Panc1 (cell line): ENCODE measurements at places on chromosomes 2 and 18.

DNA sequence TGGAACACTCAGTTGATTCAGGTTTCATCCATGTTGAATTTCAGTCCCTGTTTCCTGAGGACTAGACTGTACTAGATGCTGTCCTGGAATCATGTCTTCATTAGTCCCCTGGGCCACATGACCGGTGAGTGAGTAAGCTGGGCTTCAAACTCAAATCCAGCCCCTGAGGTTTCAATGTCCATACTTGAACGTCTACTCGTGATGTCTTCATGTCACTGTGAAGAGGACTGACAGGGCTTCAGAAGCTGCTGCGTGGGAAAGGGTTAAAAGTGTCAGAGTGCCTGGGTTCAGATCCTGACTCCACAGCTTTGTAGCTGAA is 101.2 kb downstream of the CDK15 start:
- DNase-seq = no peak

GRCh38 chr2:51304311-51304710 is 272.4 kb upstream of the NRXN1 start:
- DNase-seq = no peak

- DNase-seq = no peak
These were observed 229.5 kb downstream of the ETAA1 start for GRCh38 chr2:67626656-67627055.

- DNase-seq = no peak
These were observed 141.4 kb downstream of the BCL2 start for GRCh38 chr18:63177919-63178821.

DNA sequence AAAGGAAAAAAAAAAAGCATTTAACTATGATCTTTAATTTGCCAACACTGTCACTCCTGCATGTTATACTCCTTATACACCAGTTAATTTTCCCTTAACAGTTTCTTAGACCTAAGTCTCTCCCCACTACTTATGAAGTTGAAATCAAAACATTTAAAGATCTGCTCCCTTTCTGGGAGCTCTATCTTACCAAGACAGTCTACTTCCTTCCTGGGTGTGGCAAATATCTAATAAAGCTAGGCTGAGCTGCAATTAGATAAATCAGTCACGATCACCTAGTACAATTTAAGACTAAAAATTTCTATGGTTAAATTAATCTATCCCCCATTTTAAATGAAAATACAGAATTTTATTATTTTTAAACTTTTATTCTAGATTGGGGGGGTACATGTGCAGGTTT is 33.4 kb downstream of the PUM2 start:
- no peak for DNase-seq

DNA sequence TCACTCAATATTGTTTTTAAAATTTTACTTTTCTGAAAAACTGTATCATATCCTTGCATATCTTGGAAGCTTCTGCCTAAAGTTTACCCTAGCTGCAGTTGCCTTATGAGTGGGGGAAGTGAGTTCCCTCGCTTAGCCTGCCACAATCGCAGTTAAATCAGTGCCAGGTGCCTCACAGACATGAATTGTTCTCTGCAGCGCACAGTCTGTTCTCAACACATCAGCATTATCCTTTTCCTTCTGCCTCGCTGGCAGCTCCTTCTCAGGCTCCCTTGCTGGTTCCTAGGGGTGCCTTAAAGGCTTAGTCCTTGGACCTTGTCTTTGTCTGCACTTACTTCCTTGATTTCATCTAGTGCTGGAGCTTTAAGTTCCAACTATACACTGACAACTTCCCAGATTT is 132.8 kb downstream of the TTC27 start:
- DNase-seq = no peak

GRCh38 chr18:14928396-14928795 is 180.4 kb downstream of the ANKRD30B start:
- DNase-seq = no peak

GRCh38 chr18:29823671-29824070 is 1218.9 kb downstream of the DSC3 start:
- no peak for DNase-seq

GRCh38 chr2:9707008-9707407 is 76.2 kb upstream of the YWHAQ start:
- no peak for DNase-seq

- DNase-seq = no peak
These were observed 276.2 kb downstream of the MYCN start for GRCh38 chr2:16216558-16216945.

DNA sequence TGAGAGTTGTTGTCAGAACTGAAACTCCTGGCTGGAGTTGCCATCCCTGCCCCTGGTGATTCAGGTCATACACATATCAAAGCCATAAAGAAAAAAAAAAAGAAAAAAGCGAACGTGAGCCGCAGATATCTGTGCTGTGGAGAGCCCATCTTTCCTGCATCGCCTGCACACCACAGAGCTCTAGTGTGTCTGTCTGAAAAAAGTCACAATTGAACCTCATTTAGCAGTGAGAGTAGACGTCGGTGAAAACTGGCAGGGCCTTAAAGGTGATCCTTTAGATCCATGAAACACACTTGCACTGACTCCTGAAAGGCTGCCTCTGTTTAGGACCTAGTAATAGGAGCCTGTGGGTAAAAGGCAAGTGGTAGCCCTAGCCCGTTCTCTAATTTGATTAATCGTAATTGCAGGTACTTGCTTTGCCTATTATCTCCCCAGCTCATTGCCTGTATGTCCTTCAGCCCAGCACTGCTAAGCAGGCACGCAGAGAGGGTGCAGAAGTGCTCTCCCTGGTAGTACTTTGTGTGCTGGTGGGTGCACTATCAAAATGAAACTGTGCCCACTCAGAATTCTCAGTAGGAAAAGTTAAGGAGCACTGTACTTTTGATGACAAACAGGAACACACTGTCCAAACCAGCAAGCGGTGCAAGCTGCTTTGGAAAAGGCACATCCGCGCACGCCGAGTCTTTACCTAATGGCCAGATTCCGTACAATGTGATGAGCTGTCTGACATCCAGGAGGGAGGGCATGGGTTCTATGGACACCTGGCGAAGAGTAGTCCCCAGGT is 103.5 kb upstream of the ASB18 start:
- DNase-seq = no peak

- no peak for DNase-seq
These were observed 171.8 kb downstream of the CDH2 start for GRCh38 chr18:28005164-28005563.

- DNase-seq = no peak
These were observed 27.0 kb upstream of the NFATC1 start for GRCh38 chr18:79368681-79369080.
